ENCODE measurements at places on chromosomes 7 and 10.

- no peak for DNase-seq
Measured at GRCh38 chr7:130884437-130885417, 150.7 kb upstream of the KLF14 start.

GRCh38 chr10:79196470-79197461, 128.0 kb downstream of the ZMIZ1 start:
- DNase-seq: no peak

DNA sequence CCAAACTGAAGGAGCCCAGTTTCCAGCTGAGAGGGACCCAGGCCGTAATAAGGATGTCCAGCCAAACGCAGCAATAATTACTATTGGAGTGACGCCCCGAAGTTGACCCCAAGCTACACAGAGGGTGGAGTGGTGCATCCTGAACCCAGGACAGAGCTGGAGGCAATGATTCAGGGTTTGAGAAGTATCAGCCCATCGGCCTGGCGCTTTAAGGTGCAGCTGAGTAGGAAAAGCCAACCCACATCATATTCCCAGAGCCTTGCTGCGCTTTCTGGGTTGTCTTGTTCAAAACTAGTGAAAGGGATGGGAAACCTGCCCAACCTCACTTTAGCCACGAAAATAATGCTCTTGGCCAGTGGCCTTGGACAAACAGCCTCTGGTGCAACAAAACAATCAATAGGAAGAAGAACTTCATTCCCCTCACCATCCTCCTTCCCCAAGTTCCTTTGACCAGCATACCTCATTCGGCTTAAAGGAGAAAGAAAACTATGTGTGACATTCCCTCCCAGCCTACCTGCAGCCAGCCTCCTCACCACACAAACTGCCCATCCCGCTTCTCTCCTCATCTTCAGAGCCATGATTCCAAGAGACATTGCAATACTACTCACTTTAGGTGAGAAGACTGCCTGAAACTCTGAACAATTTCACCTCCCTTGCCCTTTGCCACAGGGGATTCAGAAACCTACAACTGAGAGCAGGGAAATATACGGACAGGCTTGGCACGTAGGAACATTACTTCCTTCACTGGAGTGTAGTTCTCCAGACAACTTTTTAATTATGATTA, 217.2 kb upstream of the MKLN1 start:
- no peak for DNase-seq

- no peak for DNase-seq
Measured at GRCh38 chr10:111988646-111989045, 194.9 kb downstream of the GPAM start.

- DNase-seq: no peak
Measured at GRCh38 chr10:124225029-124225466, 131.7 kb upstream of the CHST15 start.

DNA sequence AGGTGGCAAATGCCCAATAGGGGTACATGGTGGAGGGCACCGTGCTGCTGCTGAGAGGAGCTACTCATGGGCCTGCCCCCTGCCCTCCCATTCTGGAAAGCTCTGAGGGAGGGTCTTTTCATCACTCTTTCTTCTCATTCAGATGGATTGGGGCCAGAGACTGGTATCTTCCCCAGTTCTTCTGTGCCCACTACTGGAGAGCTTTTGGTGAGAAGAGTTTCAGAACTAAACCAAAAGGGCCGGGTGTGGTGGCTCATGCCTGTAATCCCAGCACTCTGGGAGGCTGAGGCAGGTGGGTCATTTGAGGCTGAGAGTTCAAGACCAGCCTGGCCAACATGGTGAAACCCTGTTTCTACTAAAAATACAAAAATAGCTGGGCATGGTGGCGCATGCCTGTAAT, 12.5 kb downstream of the ADRA2A start:
- DNase-seq: no peak

GRCh38 chr10:116766837-116767634, 24.7 kb upstream of the HSPA12A start:
- no peak for DNase-seq

- no peak for DNase-seq
Measured at GRCh38 chr7:112898432-112899290, 108.5 kb upstream of the TMEM168 start.

DNA sequence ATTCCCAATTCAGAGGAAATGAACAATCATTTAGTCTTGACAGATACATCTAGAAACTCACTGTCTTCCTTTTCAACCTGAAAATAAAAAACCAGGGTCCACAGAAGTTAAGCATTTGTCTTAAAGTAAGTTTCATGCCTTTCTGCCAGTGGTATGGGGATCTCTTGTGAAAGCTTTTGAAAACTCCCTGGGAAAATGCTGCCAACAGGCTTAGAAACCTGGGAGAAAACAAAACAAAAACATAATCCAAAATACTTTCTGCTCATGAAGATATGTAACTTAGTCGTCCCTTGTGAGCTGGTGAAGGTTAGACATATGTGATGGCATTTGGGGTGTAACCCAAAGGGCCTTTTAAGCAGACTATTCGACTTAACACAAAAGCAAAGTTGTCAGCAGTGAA, 66.4 kb upstream of the ZNF438 start:
- no peak for DNase-seq

DNA sequence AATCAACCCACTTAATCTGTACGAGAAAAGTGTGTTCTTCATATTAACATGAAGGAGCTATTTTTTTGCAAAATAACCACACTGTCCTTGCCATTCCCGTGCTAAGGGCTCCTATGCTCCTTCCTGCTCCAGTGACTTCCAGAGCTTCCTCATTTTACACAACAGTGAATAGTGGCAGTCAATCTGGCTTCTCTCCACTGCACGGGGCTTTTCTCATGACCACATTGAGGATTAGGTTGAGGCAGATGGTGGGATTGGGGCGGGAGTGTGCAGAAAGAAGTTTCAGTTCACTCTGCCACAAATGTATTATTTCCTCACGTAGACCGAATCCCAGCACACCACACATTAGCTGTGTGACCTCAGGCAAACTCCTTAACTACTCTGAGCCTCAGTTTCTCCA, 235.1 kb downstream of the ARHGAP12 start:
- no peak for DNase-seq

DNA sequence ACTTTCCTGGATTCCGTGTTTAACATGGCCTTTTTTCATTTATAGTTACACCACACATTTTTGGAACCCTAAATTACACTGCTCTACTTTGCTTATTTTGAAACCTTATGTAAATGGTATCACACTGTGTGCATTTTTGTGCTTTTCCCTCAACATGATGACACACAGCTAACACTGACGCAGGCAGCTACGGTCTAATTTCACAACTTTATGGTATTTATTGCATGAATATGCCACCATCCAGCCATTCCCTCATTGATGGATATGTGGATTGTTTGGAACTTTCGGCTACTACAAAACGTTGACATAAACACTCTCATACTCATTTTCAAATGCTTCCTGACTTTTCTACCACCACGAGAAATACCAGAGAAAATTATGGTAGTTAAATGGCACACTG, 6.9 kb downstream of the PAPOLB start:
- DNase-seq: no peak

DNA sequence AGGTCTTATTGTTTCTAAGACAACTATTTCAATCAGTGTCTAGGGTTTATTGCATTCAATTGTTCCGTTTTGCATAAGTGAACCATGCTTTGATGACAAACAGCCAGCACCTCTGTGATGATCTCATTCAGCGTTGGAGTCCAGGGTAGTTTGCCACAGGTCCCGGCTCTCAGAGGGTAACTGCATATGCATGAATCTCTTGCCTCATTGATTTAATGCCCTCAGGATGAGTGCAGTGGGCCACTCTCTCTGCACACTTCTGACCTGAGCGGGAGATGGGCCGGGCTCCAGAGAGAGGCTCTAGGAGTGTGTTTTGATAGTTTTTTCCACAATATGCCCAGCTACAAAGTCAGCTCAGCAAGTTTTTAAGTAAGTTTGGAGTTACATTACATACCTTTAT, 83.9 kb downstream of the HECW1 start:
- DNase-seq: no peak

DNA sequence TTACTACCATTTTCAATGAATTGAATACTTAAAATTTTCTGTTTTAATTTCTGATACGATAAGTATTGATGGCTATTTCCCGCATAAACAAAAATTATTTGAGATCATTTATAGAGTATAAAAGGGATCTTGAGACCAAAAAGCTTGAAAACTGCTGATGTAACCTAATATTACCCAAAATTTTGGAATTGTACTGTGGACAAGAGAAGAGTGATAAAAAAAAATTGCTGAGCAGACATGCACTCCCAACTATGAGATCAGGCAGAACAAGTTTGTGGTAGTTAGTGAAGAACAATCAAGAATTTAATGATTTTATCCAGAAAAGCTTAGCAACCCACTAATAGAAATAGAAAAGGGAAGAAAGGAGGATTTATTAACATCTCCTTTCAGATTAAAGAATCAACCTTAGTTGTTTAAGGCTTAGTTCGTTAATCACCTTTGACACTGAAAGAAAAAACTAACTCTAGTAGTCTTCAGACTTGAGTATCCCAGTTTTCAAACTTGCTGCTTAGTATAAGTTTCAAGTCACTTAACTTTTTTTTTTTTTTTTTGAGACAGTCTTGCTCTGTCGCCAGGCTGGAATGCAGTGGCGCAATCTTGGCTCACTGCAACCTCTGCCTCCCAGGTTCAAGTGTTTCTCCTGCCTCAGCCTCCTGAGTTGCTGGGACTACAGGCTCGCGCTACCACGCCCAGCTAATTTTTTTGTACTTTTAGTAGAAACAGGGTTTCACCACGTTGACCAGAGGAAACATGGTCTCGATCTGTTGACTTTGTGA, 50.6 kb upstream of the ZC3HAV1 start:
- no peak for DNase-seq

DNA sequence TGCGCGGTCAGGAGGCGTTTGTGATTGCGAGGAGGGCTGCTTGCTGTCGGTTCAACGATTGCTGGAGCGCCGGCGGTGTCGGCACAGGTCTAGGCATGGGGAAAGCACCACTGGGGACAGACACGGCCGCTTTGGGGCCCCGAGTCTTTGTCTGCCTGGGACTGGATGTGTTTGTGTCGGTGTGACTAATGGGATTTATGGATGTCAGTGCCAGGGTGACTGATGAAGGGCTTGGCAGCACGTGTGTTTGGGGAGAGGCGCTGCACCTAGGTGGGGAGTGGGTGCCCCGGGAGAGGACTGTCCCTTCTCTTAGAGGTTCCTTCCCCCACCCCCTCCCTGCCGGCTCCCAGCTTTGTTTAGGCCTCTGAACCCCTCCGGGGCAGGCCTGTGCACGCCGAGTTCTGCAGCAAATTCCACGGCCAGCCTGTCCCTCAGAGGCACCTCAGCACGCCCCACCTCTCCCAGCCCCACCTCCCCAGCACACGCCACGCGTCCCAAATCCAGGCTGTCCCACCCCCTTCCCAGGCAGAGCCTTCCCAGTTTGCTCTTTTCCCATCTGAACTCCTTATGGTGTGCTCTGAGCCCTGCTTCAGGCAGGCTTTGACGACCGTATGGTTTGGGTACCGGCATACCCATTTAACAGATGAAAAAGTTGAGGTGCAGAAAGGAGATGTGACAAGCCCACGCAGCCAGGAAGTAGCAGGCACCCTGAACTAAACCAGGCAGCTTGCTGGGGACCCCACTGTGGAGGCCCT, 6.4 kb upstream of the TNRC18 start:
- DNase-seq: no peak

GRCh38 chr7:40354711-40355110, 219.9 kb downstream of the SUGCT start:
- DNase-seq: no peak

GRCh38 chr10:72337039-72337629, 17.6 kb downstream of the DNAJB12 start:
- DNase-seq: no peak

DNA sequence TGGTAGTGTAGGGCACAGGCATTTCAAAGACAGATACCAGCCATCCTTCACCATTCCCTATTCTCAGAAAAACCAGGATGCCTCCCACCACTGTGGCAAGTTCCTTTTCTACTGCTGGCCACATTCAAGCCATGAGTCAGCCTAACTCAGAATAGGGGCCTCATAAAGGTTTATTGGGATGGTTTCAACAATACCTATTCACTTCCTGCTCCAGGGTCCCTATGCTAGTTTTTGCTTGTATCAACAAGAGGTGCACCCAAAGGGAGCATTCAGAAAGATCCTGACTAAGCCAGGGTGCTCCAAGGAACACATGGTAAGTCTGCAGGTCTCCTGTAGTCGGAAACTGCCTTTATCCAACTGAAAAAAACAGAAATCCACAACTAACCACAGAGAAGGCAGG, 76.9 kb upstream of the EGR2 start:
- no peak for DNase-seq

DNA sequence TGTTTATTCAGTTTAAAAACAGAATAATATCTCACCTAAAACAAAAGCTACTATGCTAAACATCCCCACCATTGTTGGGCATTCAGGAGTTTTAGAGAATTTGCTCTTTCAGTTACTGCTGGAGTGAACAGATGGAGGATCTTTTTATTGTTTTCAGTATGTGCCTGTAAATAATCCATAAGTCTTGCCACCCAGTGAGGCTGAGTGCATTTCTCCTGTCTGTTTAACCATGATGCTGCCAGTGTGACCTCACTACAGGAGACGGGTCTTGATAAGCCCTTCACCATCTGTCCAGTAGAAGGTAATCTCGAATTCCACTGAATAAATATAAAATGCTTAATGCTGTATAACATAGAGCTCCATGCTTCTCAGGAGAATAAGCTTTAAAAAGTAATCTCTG, 430.9 kb downstream of the POM121L12 start:
- no peak for DNase-seq

DNA sequence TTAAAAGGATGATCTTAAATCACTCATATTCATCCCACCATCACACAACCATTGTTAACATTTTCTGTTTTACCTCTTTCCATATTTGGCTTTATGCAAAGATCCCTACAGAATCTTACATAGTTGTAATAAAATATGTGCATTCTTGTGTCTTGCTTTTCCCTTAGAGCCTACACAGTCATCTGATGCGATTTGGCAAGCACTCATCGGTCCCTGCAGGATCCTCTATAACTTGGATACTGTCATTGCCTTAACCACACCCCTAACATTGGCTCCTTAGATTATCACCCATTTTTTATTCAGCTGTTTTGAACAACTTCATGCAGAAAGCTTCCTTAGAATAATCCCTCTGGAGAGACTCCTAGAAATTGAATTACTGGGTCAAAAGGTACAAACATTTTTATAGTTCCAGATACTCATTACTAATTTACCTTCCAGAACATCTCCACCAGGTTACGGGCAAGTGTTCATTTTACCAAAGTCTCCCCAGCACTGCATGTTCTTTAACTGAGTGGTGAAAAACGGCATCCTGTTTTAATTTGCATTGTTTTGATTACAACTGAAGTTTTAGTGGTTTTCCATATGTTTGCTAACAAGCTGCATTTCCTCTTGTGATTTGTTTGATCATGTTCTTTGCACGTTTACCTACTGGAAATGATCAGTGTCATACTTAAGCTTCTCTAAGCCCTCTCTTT, 268.3 kb downstream of the GRID1 start:
- DNase-seq: no peak

Data from esophagus squamous epithelium (tissue), 5 donors.